ENCODE measurements at places on chromosomes 13 and 19. TPM values are rescaled to one million over a fixed set of nuclear protein-coding genes. Genes with fewer than 3 reads are reported as not detected.

GRCh38 chr19:13071444-13072187 lies 31.0 kb downstream of the LYL1 start:
- H3K4me3 ChIP-seq: no peak overlapping the region
- no peak overlapping the region for H3K27ac ChIP-seq
- no peaks in the 10 kb centered on the region for H3K27me3 ChIP-seq

GRCh38 chr19:2977746-2978138 lies 378 bp downstream of the TLE6 start:
- no peak overlapping the region for H3K4me3 ChIP-seq
- no peaks in the 10 kb centered on the region for H3K36me3 ChIP-seq
- no peak overlapping the region for H3K27ac ChIP-seq
- DNase-seq: no peak
- H3K4me1 ChIP-seq: peaks cover 14% of the 10 kb centered on the region
- H3K27me3 ChIP-seq: no peaks in the 10 kb centered on the region

ZNF382 gene
- 12.3 TPM for total RNA-seq

DNA sequence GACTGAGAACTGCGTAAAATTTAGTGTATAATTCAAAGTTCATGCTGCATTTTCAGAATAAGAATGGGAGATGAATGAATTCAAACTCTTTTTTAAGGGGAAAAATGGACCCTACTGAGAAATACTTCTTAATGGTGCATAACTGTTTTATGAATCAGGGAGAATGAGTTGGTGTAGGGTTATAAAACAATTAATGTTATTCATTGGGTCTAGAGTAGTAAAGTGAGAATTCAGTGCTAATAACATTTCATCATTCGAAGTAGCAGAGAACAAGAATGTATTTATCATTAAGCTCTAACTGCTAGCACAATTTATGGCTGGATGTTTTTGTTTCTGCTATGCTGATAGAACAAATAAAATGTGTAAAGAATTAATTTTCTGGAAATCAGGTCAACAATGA lies 310.2 kb downstream of the SLITRK5 start:
- H3K4me3 ChIP-seq: no peak overlapping the region
- no peaks in the 10 kb centered on the region for H3K27me3 ChIP-seq
- no peaks in the 10 kb centered on the region for H3K36me3 ChIP-seq
- no peak for DNase-seq

GRCh38 chr19:40810160-40810559 lies 11.2 kb downstream of the EGLN2 start:
- peaks cover 3% of the 10 kb centered on the region for H3K27me3 ChIP-seq
- peak overlapping the region; percentile 66 for H3K4me3 ChIP-seq
- peaks cover 29% of the 10 kb centered on the region for H3K36me3 ChIP-seq
- peaks cover 11% of the 10 kb centered on the region for H3K4me1 ChIP-seq
- H3K27ac ChIP-seq: no peak overlapping the region

DNA sequence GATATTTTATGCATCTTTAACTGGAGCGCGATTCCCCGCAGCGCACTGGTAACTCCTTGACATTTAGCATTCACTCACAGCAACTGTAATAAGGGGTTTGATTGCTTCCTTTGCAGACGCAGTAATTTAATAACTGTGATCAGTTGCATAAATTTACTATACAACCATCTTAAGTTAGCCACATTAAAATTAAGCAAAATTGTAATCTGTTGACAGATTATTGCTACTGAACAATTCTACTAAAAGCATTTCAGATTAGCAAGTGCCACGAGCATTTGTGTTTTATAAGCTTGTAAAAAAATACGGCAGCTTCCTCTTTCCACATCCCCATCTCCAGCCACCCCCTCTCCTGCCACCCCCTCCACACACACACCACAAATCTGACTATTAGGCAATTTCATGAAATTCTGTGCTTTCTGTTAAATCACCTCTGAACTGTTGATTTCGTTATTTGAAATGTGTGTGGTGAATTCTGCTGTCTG lies 44.4 kb downstream of the TSHZ3 start:
- H3K36me3 ChIP-seq: no peaks in the 10 kb centered on the region
- H3K27me3 ChIP-seq: no peaks in the 10 kb centered on the region
- no peak overlapping the region for H3K27ac ChIP-seq
- no peak for DNase-seq
- no peaks in the 10 kb centered on the region for H3K4me1 ChIP-seq
- no peak overlapping the region for H3K4me3 ChIP-seq
